ENCODE measurements at places on chromosomes 7 and 10.

DNA sequence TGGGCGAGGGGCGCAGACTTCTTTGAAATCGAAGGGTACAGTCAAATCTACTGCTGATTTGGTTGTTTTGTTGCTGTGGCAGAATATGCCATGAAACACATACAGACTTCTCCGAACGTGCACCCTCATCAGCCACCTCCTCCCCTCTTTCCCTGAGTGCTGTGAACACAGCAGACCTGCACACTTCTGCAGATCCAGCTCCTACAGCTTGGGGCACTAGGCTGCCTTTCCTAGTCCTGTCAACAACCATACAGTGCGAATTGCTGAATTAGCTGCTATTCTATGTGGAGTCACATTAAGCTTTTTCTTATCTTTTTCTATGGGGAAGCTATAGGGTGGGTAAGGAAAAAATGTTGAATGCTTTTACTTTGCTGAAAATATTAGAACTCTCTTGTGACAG, 57.5 kb downstream of the COL17A1 start:
- no peak for DNase-seq

- no peak for DNase-seq
Observed at GRCh38 chr10:95508730-95509129, 52.4 kb downstream of the SORBS1 start.

- no peak for DNase-seq
Observed at GRCh38 chr7:144445590-144445989, 42.1 kb upstream of the NOBOX start.

- DNase-seq: no peak
Observed at GRCh38 chr7:136728945-136729344, 139.5 kb upstream of the CHRM2 start.

Measured in GOT3 (cell line).